Heart left ventricle (tissue), 16 donors: ENCODE measurements at places on chromosomes 6 and 20.

DNA sequence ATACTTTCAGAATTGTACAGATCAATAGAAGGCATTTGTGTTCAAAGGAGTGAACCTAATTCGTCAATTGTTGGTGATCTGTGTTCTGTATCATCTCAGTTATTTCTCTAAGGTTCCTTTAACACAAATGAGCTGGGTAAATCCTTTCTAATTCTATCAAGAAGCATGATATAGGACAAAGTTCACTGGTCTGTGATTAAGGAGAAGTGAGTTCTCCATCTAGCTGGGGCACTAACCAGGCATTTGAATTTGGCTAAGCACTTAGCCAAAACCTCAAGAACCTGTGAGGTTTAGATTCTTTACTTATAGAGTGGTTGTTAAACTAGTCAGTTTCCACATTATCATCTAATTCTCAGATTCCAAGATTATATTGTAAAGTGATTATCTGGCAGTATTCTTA is 50.3 kb downstream of the DOP1A start:
- no peaks in the 10 kb centered on the region for H3K27me3 ChIP-seq
- no peak overlapping the region for H3K27ac ChIP-seq
- no peaks in the 10 kb centered on the region for H3K4me1 ChIP-seq
- no peak for DNase-seq
- H3K36me3 ChIP-seq, result peaks cover 57% of the 10 kb centered on the region
- no peak overlapping the region for H3K4me3 ChIP-seq

DNA sequence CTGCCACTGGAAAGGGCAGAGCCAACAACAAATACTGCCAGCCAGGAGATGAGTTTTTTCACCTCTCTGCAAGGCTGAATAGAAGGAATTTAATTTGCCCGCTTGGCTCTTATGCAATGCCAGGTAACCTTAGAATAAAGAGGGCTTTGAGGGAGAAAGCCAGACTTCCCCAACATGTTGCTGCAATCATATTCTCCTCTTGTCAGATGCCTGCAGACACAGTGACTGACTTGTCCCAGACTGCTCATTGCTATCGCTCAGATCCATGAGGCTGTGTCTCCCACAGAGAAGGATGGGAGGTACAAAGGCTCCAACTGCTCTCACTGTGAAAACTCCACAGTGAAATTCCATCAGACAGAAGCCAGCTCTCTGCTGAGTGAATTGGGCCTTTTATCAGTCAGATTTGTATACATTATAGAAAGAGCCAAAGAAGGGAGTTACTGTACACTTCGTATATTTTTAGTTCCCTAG is 517.0 kb upstream of the ID4 start:
- no peaks in the 10 kb centered on the region for H3K4me1 ChIP-seq
- no peak for DNase-seq
- no peaks in the 10 kb centered on the region for H3K36me3 ChIP-seq
- H3K4me3 ChIP-seq, result no peak overlapping the region
- H3K27me3 ChIP-seq, result no peaks in the 10 kb centered on the region
- H3K27ac ChIP-seq, result no peak overlapping the region

- no peak overlapping the region for H3K27ac ChIP-seq
- no peaks in the 10 kb centered on the region for H3K36me3 ChIP-seq
- H3K4me3 ChIP-seq, result peak overlapping the region; percentile 100
Measured at GRCh38 chr20:50151034-50151743, 2.3 kb downstream of the PEDS1 start.

DNA sequence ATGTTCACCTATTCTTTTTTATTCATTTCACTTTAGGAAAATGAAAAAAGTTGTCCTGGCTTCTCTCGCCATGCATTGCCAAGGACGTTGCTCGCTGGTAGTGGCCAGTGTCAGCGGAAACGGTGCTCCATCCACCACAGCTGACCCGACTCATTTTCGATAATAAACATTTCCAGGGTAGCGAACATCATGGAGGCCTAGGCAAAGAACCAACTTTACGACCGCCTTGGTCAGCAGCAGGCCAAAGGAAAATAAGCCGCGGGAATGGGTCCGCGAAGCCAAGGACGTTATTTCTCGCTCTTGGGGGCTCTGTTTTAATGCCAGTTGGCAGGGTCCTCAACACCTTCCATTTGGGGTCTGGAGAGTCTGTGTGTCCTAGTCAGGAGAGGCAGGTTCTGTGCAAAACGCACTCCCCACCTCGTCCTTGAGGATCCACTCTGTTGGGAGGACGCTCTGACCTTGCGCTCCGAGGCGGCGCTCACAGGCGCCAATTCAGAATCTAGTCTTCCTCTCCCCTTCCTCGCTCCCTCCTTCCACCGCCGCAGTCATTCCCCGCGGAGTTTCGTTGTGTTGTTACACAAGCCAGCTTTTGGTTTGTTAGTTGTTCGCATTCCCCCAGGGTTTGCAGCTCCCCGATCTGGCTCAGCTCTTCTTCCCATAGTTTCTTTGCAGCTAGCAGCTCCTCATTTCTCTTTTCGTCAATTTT is 4.1 kb upstream of the PAX1 start:
- H3K36me3 ChIP-seq, result no peaks in the 10 kb centered on the region
- no peak overlapping the region for H3K27ac ChIP-seq
- peaks cover 93% of the 10 kb centered on the region for H3K27me3 ChIP-seq
- H3K4me1 ChIP-seq, result no peaks in the 10 kb centered on the region
- no peak for DNase-seq
- H3K4me3 ChIP-seq, result no peak overlapping the region

GRCh38 chr6:37093728-37094069 is 76.3 kb upstream of the PIM1 start:
- no peak overlapping the region for H3K27ac ChIP-seq
- DNase-seq, result no peak
- H3K27me3 ChIP-seq, result no peaks in the 10 kb centered on the region
- H3K36me3 ChIP-seq, result no peaks in the 10 kb centered on the region
- no peaks in the 10 kb centered on the region for H3K4me1 ChIP-seq
- H3K4me3 ChIP-seq, result no peak overlapping the region

- peak overlapping the region; percentile 31 for H3K4me3 ChIP-seq
- peak overlapping the region; percentile 53 for H3K27ac ChIP-seq
- no peaks in the 10 kb centered on the region for H3K36me3 ChIP-seq
- no peaks in the 10 kb centered on the region for H3K27me3 ChIP-seq
Measured at GRCh38 chr20:50085481-50086365, 27.2 kb downstream of the UBE2V1 start.

GRCh38 chr6:33621711-33622388 is 728 bp downstream of the ITPR3 start:
- H3K36me3 ChIP-seq, result no peaks in the 10 kb centered on the region
- peaks cover 23% of the 10 kb centered on the region for H3K4me1 ChIP-seq
- peaks cover 5% of the 10 kb centered on the region for H3K27me3 ChIP-seq
- peak overlapping the region; percentile 86 for H3K4me3 ChIP-seq

DNA sequence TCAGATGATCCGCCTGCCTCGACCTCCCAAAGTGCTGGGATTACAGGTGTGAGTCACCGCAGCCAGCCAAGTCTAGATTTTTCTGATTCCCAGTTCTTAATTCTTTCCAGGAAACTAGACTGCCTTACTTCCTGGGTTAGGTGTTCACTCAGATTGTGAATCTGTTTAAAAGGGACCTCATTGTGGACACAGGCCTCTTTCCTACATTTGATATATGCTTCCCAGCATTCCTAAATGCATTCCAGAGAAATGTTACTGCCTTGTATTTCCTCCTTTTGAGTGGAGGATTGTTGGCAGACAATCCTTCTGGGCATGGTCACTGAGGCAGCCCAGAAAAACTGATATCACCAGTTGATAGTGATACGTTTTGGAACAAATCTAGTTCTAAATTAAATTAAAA is 15.7 kb downstream of the TMEM181 start:
- no peaks in the 10 kb centered on the region for H3K36me3 ChIP-seq
- no peak overlapping the region for H3K4me3 ChIP-seq
- no peaks in the 10 kb centered on the region for H3K4me1 ChIP-seq
- H3K27ac ChIP-seq, result no peak overlapping the region

DNA sequence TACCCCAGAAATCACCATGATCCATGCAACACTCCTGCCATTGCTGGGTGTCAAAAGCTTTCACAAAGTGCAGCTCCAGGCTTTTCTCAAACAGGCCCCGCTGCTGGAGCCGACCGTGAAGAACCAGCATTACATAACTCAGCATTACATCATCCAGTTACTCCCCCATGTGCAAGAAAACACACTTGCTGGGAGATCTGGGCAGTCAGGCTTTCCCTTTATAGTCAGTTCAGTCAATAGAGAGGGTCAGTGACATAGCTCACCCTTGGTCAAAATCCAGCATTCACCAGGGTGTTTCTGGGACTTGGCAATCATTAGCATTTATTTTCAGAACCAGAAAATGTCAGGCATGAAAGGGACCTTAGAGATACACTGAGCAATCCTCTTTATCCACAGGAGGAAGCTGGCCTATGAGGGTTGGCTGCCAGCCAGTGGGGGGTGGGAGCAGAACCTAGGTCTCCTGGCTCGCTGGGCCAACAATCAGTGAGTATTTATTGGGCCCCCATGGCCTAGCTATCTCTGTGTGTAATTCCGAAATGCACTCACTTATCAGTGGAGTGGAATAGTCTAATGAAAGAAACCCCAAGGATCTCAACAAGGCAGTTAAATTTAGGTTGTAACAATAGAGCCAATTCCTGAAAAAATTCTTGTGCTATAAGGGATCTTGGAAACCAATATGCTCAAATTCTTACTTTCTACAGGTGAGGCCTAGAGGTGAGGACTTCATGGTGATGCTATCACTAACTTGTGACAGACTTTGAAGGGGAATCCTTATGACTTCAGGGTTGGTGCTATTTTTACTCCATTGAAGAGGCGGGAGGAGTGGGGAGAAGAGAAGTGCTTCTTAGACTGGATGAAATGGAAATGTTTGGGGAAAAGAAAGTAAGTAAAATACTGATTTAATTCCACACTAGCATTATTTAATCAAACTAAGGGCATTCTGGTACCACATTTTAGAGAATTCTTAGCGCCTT is 54.6 kb downstream of the LYRM4 start:
- H3K4me3 ChIP-seq, result no peak overlapping the region
- no peaks in the 10 kb centered on the region for H3K27me3 ChIP-seq
- H3K27ac ChIP-seq, result peak overlapping the region; percentile 83
- no peaks in the 10 kb centered on the region for H3K36me3 ChIP-seq
- peaks cover 58% of the 10 kb centered on the region for H3K4me1 ChIP-seq

GRCh38 chr20:9971746-9972145 is 63.0 kb upstream of the ANKEF1 start:
- no peaks in the 10 kb centered on the region for H3K36me3 ChIP-seq
- H3K27ac ChIP-seq, result no peak overlapping the region
- H3K27me3 ChIP-seq, result no peaks in the 10 kb centered on the region
- no peak overlapping the region for H3K4me3 ChIP-seq

DNA sequence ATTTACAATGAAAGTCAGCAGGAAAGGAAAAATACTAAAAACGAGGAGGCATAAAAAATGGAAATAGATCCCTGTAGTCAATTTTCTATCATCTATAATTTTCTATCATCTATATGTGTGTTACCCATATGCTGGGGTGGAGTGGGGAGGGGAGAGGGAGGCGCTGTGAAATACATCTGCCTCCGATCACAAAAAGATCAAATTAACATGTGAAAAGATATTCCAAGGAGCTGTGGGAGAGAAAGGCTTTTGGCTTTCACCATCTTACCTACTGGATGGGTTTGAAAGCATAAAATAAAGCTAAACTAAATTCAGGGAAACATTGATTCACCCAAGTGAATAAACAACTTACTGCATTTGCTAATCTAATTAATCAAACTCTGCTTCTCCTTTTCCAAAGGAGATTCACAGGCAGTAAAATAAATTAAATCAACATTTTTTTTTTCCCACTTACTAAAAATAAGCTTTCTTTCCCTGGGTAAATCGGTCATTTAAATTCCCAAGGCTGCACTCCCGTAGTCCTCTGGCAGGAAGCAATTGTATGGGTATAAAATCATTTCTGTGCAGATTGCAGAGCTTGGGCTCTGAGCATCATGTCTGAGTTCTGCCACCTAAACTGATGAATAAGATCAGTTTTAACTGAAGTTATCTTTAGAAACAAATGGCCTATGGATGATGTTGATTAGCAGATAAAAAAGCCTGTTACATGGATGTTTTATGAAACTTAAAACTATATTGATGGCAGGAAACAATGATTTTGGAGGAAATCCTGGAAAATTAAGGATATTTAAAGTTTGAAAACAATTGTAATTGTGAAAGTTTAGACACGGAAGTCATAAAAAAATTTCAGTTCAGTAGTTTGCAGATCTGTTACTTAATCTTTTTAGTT is 147.9 kb downstream of the SOX4 start:
- no peaks in the 10 kb centered on the region for H3K36me3 ChIP-seq
- peak overlapping the region; percentile 53 for H3K27ac ChIP-seq
- H3K27me3 ChIP-seq, result no peaks in the 10 kb centered on the region
- peaks cover 26% of the 10 kb centered on the region for H3K4me1 ChIP-seq
- H3K4me3 ChIP-seq, result peak overlapping the region; percentile 1

GRCh38 chr20:48107560-48107959 is 322.3 kb upstream of the SULF2 start:
- H3K27ac ChIP-seq, result no peak overlapping the region
- no peaks in the 10 kb centered on the region for H3K4me1 ChIP-seq
- H3K36me3 ChIP-seq, result no peaks in the 10 kb centered on the region
- DNase-seq, result no peak
- H3K4me3 ChIP-seq, result no peak overlapping the region
- H3K27me3 ChIP-seq, result no peaks in the 10 kb centered on the region
